ENCODE measurements at places on chromosomes 7 and 10. TPM values are rescaled to one million over a fixed set of nuclear protein-coding genes. Genes with fewer than 3 reads are reported as not detected.

DNA sequence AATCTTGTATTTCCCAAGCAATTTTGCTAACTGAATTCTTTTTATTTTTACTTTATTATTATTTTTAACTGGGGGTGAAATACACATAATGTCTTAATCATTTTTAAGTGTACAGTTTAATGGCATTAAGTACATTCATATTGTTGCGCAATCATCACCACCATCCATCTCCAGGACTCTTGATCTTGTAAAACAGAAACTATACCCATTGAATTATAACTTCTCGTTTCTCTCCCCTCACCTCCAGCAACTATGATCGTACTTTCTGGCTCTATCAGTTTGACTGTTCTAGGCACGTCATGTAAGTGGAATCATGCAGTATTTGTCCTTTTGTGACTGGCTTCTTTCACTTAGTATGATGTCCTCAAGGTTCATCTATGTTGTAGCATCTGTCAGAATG, 108.8 kb downstream of the ARL5B start:
- DNase-seq = no peak

DNA sequence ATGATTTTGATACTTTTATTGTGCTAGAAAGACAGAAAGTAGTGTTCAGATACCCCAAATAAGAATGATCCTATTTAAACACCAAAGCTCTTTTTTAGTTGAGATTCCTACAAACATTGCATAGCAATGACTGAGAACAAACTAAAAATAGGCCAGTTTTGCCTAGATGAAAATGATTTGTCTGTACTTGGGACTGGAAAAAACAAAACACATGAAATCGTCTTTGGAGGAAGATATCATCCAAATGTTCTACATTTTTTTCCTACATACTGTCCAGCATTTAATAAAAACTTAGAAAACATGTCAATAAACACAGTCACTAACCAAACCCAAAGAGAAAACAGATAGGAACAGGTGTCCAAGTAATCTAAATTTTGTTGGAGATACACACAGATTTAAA, 111.6 kb upstream of the MEOX2 start:
- DNase-seq = no peak

DNA sequence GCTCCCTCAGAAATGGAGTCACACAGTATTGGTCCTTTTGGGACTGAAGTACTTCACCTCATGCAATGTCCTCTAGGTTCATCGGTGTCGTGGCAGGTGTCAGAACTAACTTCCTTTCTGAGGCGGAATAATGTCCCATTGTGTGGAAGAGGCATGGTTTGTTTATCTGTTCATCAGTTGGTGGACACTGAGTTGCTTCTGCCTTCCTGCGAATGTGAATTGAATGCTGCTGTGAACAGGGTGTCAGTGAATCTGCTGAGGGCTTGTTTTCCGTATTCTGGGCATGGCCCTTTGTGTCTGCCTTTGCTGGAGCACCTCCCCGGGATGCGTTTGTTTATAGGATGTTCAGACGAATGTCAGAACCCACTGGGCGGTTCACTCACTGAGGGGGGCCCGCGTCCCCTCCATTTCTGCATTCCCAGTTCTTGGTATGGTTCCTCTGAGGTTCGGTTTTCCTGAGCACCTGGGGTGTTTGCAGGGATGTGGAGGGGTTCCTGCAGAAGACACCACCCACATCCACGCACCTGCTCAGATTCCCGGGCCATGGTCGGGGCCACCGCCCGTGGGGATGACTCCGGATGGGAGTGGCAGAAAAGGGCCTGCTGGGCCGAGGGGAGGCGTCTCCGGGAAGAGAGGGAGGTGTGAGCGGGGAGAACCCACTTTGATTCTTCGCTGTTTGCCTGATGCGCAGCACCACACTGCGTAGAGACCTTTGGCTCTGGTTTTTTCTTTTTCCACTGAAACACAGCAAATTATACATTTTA, 33.1 kb downstream of the CHST12 start:
- DNase-seq = no peak

Gene OPN4
- total RNA-seq = not detected

- no peak for DNase-seq
Measured at GRCh38 chr7:19248115-19248514, 102.9 kb upstream of the FERD3L start.

Gene SLC16A12
- total RNA-seq = 0.18 TPM

- no peak for DNase-seq
Measured at GRCh38 chr10:112507988-112508387, 61.0 kb downstream of the VTI1A start.

DNA sequence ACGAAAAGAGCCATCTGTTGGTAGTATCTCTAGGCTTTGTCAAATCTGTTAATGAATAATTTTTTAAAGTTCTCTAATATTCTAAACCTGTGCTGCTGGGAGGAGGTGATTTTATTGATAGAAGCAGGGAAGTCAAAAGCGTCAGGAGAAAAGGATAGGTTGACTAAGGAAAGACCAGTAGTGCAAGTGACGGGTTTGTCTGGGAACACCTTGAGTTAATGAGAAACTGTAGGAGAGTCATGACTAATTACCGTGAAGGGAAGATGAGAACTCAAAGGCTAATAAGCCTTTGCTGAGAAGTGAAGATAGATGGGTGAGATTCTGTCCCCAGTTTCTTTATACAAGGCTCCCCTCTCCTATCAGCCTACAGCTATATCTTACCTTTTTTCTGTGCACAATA, 5.0 kb upstream of the PDK4 start:
- DNase-seq = no peak

Gene ERCC6
- 43.1 TPM for total RNA-seq

GRCh38 chr10:98696516-98696915, 249.8 kb upstream of the HPS1 start:
- DNase-seq = no peak

- peak; percentile 2 for DNase-seq
Measured at GRCh38 chr7:156703773-156704482, 63.4 kb downstream of the RNF32 start.

Gene PAX4
- total RNA-seq = not detected

DNA sequence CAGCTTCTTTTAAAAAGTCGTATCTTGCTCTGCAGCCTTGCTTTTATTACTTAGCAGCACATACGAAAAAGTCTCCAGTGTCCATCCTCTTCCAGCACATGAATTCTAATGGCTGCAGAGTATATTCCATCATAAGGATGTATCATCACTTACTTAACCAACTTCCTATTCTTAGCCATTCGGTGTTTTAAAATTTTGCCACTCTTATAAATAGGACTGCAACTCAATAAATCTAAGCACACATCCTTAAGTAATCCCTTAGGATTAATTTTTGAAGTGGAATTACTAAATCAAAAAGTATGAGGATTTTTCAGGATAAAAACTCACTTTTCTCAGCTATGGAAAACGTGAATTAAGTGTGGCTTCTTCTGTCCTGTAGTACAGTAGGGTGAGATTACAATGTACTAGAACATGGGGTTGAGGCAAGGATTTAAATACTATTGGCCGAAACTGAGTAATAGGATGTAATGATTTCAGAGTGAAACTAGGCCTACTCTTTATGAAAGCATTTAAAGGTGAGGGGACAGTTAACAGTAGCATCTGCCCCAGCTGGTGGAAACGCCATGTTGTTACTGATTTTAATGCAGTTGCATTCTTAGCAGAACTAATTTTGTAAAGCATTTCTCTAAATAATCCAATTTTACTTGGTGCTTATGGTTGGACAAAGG, 1035.5 kb downstream of the LRMDA start:
- no peak for DNase-seq

- peak; percentile 94 for DNase-seq
Measured at GRCh38 chr10:33365871-33366411, 31.5 kb upstream of the NRP1 start.

Gene CABCOCO1
- total RNA-seq = not detected

Gene WAPL
- total RNA-seq = 39.7 TPM

GRCh38 chr7:50533866-50534265, 31.3 kb downstream of the DDC start:
- DNase-seq = no peak

- DNase-seq = no peak
Measured at GRCh38 chr7:45863715-45864114, 9.2 kb downstream of the CCDC201 start.

Gene TMEM213
- not detected for total RNA-seq

DNA sequence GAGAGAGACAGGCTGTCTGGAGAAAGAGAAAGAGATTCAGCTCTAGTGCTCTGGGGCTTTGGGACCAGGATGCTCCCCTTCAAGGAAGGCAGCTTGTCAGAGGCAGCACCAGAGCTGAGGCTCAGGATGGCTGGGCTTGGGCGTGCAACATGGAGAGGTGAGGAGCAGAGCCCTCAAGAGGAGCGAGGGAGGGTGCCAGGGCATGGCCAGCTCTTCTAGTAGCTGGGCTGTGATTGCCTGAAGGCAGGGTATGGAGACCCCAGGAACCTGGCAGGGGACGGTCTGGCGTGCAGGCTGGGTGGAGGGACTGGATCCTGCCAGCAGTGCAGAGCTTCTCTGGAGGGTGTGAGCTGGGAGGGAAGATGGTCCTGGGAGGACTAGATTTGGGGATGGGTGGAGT, 40.2 kb downstream of the ANTXRL start:
- DNase-seq = no peak

GRCh38 chr10:13233358-13233757, 816 bp downstream of the UCMA start:
- DNase-seq = no peak

DNA sequence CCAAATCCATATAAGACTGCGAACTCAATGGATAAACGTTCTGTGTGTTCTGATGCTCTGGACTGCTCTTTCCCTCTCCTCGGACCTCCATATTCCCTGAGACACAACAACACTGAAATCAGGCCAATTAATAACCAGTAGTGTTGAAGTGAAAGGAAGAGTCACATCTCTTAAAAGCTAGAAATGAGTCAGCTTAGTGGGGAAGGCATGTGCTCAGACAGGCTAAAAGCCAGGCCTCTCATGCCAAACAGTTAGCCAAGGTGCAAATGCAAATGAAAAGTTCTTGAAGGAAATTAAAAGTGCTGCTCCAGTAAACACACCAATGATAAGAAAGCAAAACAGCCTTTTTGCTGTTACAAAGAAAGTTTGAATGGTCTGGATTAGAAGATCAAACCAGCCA, 29.3 kb downstream of the TNS3 start:
- peak; percentile 75 for DNase-seq

Gene SPDYE16
- not detected for total RNA-seq

Gene TRRAP
- 19.3 TPM for total RNA-seq

DNA sequence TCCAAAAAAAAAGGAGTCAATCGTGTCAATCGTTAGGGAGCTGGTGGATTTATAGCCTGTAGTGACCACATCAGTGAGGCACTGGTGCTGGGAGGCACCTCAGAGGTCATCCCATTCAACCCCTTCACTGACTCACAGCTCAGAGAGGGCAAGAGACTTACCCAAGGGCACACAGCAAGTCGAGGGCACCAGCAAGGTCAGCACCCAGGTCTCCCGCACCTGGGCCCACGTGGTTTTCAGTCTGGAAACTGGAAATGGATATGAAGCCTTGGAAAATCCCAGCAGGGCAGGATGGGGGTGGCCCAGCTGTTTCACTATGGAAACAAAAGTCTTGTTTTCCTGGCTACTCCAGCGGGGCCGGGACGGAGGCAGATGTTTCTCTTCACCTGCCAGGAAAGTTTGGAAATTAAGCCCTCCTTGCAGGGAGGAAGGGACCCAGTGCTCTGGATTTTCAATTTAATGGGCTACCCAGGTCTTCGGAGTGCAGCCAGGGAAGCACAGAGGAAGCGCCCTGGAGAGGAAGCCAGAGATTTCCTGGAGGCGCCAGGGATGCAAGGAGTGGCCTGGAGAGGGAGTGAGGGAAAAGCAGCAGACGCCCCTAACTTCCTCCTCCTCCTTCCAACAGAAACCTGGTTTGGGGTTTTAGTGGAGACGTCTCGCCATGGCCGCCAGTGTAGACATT, 157.2 kb upstream of the TNRC18 start:
- no peak for DNase-seq

- DNase-seq = no peak
Measured at GRCh38 chr10:35398908-35399307, 62.6 kb downstream of the CCNY start.

DNA sequence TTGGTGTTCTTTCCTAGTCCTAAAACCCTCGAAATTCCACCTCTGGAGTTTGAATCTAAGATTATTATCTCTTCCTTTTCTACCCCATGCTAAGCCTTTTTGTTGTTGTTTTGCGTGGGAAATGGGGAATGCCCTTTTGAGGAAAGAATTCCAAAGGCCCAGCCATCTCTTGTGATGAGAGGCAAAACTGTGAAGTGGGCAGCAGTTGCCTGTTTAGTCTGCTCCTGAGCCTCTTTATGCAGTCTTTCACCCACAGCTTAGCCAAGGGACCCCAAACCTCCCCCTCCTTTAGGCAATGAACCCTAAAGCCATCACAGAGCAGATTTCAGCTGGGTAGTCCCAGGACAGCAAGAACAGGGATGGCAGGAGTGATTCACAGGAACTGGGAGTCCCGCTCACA, 95.5 kb downstream of the DNMBP start:
- DNase-seq = no peak

Gene PSMG3
- 59.7 TPM for total RNA-seq

Gene RBP3
- not detected for total RNA-seq

GRCh38 chr10:126224967-126225671, 163.2 kb downstream of the ADAM12 start:
- no peak for DNase-seq

Gene DNAJC12
- 0.21 TPM for total RNA-seq

DNA sequence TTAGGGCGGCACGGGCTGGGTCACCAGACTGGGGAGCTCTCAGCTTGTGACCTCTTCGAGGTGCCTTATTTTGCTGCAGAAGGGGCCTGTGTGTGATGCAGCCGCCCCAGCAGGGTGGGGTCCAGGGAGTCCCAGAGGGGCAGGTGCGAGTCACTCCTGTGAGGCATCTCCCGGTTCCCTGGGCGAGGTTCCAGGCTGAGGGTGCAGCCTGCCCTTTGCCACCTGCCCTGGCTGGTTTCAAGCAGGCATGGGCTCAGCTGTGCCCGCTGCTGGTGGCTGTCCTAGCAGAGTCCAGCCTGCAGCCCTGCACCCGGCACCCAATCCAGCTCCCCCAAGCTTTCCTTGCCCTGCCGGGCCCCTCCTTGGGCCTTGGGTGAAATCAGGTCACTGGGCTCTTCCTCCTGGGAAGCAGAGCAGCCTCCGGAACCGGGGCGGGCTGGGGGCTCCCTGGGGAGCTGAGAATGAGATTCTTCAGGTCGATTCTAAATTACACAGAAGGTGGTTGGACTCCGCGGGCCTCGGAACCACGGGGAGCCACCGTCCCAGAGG, 64.8 kb downstream of the PWWP2B start:
- no peak for DNase-seq

Gene CALCR
- not detected for total RNA-seq

Gene GPR15LG
- not detected for total RNA-seq

Gene LRRN3
- not detected for total RNA-seq

DNA sequence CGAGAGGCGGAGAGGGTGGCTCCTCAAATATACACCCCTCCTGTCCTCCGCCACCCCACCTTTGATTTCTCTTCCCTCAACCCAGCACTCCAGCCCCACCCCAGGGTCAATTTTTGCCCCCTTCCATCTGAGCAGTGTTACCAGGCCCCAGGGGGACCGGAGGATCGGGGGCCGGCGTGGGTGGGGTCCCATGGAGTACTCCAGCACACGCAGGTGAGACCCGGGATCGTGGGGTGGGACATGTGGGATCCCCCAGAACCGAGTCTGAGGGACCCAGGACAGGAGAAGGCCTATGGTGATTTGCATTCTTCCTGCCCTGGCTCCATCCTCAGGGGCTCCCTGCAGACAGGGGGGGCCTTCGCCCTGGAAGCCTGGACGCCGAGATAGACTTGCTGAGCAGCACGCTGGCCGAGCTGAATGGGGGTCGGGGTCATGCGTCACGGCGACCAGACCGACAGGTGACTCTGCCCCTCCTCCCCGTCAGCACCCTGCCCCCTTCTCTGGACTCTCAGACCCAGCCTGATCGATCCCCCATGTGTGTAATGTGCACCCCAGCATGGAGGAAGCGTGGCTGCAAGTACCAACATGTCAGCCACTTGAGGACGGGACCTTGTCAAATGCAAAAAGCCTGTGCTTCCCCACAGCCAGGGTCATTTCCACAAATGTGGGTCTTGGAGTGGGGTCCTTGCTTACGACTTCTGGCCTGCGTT, 744 bp downstream of the TRIP6 start:
- no peak for DNase-seq

Gene PPP1R3A
- total RNA-seq = not detected
